ENCODE measurements at places on chromosomes 11 and 22.

GRCh38 chr11:3123305-3123704, 41.8 kb downstream of the OSBPL5 start:
- DNase-seq = peak; percentile 18

- no peak for DNase-seq
Measured at GRCh38 chr11:35248558-35249323, 109.8 kb downstream of the CD44 start.

- DNase-seq = no peak
Measured at GRCh38 chr11:1735271-1735670, 15.1 kb downstream of the IFITM10 start.

- DNase-seq = no peak
Measured at GRCh38 chr11:37613031-37613430, 1015.0 kb upstream of the RAG2 start.

GRCh38 chr11:34490304-34490703, 23.3 kb downstream of the ELF5 start:
- DNase-seq = no peak

GRCh38 chr22:49404020-49404419, 423.7 kb downstream of the BRD1 start:
- DNase-seq = no peak

DNA sequence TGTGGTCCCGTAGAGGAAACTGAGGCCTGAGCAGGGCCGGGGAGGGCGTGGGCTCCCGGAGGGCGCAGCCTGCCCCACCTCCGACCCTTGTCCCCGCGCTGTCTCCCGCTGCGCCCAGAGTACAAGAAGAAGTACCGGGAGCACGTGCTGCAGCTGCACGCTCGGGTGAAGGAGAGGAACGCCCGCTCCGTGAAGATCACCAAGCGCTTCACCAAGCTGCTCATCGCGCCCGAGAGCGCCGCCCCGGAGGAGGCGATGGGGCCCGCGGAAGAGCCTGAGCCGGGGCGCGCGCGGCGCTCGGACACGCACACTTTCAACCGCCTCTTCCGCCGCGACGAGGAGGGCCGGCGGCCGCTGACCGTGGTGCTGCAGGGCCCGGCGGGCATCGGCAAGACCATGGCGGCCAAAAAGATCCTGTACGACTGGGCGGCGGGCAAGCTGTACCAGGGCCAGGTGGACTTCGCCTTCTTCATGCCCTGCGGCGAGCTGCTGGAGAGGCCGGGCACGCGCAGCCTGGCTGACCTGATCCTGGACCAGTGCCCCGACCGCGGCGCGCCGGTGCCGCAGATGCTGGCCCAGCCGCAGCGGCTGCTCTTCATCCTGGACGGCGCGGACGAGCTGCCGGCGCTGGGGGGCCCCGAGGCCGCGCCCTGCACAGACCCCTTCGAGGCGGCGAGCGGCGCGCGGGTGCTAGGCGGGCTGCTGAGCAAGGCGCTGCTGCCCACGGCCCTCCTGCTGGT, 1.9 kb downstream of the NLRP6 start:
- no peak for DNase-seq

- DNase-seq = no peak
Measured at GRCh38 chr22:32781695-32782094, 19.8 kb upstream of the TIMP3 start.

DNA sequence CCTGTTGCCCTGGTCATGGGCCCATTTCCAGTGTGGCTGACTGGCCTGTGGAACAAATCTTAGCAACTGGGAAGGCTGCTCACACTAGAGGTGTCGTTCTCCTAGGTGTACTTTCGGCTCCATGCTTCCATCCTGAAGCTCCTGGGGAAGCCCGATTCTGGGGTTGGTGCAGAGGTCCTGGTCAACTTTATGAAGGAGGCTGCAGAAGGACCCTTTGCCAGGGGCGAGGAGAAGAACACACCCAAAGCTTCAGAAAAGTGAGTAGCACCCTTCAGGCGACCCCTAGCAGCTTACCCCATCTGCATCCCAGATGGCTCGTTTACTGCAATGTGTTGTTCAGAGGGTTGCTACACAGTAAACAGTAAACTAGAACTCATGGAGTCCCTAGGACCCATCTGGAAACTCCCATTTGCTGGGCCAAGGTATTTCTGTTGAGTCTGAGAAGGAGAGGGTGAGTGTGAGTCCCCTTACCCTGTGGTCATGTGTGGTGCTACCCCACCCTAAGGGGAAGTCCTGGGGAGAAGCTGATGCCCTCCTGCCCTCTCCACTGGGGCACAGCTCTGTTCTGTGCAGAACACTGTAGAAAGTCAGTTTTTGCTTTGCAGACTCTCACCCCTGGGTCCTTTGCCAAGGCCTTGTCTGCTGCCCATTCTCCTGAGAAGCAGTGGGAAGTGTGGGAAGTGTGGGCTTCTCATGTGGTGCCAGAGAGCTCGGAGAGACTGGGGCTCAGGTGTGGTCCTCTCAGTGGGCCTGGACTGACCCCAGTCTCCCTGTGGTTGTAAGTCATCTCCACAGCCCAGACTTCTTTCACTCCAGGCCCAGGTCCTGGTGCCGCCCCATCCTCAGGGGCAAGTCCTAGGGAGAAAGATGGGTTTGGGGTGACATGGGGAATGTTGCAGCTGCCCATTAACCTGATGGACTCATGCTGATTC, 85.0 kb downstream of the CABIN1 start:
- no peak for DNase-seq
